ENCODE measurements at places on chromosomes 1 and 21.

DNA sequence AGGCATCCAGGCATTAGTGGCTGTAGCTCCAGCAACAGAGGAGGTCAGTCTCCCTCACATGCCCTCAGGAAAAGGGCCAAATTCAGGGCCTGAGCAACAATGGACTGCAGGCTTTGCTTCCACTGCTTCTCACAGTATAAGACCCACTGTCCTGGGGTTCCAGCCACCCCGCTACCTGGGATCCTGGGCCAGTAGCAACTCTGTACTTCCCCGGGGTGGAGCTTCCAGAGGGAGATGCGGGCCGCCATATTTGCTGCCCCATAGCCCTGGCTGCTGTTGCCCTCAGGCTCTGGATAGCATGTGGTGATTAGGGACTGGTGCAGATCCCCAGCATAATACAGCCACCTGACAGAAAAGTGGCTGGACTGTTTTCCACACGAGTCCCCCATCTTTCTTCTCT lies 201.1 kb upstream of the POGK start:
- no peak for DNase-seq

DNA sequence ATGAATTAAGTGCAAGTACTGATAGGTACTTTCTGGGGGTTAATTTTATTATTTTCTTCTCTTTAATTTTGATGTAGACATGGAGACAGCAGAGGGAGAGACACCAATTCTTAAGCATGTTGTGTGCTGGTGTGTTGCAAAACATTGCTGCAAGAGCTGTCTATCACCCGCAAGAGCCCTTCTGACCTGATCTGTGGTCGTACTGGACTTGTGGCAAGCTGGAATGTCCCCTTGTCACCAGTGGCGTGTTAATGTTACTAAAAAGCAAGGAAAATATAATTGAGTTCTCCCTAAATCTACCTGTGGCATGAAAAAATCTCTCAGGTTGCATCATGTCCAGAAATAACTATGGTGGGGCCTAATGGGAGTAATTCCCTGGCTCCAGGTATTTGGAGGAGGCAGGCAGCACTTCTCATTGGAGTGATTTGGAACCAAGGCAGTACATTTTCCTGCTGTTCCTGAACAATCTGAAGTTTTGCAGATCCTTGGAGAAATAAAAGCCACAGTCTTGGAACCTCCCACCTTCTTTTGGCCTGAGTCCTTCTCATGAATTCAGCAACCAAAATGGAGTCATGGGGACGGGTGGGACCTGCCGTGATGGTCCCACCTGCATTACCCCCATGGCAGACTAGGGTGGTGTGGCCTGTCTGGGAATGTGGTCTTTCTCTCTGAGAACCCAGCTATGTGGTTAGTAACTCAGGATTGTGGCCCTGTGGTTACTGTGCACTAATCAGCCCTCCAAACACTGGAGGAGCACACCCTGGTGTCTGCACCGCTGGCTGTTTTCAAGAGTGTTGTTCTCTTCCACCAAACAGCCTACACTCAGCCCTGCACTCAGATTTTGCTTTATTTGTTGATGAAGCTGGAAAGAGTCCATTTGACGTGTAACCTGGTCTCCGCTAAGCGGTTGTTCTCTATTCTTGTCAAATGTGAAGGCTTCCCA lies 57.4 kb downstream of the GALNT2 start:
- DNase-seq, result no peak

DNA sequence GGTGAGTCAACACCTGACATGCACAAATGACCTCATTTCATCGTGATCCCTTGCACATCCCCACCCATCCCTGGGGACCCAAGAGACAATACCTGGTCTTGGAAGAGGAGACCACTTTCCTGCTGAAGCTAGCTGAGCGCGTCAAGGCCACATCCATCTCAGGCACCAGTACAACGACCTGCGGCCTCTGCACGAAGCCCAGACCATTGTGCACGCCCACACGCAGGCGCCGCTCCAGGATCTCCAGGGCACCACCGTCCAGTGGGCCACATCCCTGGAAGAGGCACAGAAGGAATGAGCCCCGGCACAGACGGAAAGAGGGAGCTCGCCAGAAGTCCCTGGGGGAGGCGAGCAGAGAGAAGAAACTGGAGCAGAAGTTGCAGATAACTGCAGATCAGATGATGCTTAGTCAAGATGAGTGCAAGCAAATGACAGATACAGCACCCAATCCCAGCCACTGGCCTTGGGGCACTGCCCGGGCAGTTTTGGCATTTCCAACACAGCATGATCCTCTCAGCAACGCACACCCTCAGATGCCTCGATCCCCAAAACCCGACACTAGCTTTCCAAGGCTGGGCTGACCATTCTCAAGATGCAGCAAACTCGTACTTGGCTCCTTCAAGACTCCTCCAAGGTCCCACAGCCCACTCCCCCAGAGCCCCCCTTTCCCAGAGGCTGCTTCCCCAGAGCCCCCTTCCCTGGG lies 44.1 kb downstream of the NPHP4 start:
- no peak for DNase-seq

DNA sequence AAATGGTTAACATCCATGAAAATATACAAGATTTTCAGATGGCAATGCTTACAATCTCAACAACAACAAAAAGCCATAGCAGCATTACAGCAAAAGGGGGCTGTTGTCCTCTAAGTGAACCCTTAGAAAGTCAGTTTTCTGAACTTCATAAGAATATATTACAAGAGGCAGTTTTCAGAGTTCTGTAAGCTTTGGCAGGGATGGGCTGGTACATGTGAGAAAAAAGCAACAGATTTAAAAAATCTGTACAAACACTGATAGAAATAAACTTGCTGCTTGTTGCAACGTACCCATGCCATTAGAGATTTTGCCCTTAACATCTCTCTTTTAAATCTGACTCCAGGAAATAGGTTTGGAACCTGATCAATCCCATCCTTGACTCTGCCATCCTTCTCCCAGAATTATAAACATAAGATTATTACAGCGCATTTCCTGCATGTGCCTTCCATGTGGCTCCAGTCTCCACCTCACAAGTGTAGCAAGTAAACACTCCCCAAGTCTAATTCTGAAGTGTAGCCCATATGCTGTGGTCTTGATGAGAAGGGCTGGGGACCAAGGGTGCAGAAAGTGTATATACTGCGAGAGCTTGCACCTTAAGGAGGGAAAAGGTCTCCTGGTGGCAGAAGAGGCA lies 101.4 kb upstream of the TSPAN2 start:
- DNase-seq, result no peak

- no peak for DNase-seq
These were observed 12.2 kb downstream of the FCRLB start for GRCh38 chr1:161733526-161733925.

GRCh38 chr1:206556047-206556749 lies 48.9 kb downstream of the RASSF5 start:
- DNase-seq, result no peak

DNA sequence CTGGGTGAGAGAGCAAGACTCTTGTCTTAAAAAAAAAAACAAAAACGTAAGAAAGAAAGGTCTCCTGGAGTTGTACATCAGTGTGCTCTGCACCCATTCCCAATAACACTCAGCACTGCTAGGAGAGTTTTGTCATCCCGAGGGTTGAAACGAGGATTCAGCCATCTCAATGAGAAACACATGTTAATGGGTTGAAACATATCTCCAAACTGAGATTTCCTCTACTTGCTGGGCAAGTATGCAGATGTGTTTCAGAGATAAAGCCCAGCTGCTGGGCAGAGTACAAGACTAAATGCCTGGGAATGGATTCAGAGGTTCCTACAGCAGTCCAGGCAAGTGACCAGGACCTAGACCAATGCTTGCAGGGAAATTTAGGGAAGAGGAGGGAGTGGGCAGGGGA lies 2.6 kb upstream of the MFN2 start:
- DNase-seq, result no peak

DNA sequence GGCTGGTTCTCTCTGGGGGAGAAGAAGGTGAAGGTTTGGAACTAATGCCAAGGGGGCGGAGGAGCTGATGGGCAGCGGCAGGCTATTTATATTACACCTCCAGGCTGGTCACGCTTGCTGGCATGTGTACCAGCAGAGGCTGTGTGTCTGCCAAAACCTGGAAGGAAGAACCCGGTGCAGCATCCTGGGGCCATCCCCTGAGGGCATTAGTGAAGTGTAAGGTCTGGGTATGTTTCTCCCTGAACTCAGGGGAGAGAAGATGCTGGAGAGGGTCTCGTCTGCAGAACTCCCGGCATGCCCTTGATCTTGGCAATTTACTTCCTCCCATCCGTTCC lies 5.3 kb downstream of the DISP3 start:
- DNase-seq, result no peak

GRCh38 chr1:211236633-211237320 lies 22.4 kb upstream of the RCOR3 start:
- no peak for DNase-seq

- DNase-seq, result no peak
These were observed 302.0 kb downstream of the DUSP10 start for GRCh38 chr1:221439747-221440501.

GRCh38 chr1:200794506-200795065 lies 55.9 kb downstream of the CAMSAP2 start:
- no peak for DNase-seq

DNA sequence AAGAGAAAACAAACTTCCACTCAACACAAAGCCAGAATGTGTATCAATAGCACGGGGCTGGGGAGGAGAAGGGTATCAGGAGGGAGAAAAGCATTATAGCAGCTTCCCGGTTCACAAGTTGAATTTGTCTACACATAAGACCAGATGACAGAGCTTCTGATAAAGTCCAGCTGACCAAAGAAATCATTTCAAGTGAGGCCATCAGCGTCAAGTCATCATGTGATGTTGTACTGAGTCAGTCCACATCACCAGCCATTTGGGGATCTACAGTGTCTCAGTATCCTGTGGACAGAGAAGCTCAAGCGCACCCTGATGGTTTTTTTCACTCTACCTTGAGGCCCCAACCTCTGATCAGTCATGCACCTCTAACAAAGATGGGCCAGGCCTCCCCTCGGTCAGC lies 33.0 kb downstream of the SETD4 start:
- no peak for DNase-seq

GRCh38 chr1:196114193-196114592 lies 494.0 kb downstream of the KCNT2 start:
- DNase-seq, result no peak

DNA sequence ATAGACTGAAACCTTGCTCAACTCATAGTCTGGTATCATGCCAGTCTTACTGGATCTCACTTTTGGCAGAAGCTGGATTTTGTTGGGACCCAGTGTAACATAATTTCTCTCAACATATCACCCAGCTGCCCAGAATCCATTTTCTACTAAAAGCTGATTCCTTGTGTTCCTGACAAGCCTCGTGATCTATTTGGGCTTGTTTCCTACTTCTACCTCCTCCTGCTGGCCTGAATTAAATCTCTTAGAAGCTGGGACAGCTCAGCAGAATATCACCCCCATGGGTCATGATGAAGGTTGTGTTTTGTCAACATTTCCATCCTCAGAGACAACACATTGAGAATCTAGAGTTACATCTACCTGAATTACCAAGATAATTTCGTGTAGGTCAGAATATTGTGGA lies 7.7 kb downstream of the GOLT1A start:
- DNase-seq, result no peak

DNA sequence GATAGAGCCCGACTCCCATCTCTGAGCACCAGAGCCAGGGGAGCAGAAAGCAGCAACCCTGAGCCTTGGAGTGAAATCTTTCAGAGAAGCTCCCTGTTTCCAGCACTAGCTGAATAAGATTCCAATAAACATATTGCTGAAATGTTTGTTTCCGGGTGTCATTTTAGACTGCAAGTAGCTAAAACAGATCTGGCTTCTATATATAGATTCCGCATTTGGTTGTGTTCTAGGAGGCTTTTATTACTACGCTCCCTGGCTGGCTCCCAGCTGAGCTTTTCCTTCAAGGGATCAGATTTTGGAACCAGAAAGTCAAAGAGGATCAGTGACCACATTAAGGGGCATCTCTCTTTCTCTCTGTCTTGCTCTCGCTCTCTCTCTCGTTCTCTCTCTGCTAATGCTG lies 88.2 kb downstream of the PAPPA2 start:
- no peak for DNase-seq

- no peak for DNase-seq
These were observed 7.6 kb upstream of the LBR start for GRCh38 chr1:225435487-225435886.

DNA sequence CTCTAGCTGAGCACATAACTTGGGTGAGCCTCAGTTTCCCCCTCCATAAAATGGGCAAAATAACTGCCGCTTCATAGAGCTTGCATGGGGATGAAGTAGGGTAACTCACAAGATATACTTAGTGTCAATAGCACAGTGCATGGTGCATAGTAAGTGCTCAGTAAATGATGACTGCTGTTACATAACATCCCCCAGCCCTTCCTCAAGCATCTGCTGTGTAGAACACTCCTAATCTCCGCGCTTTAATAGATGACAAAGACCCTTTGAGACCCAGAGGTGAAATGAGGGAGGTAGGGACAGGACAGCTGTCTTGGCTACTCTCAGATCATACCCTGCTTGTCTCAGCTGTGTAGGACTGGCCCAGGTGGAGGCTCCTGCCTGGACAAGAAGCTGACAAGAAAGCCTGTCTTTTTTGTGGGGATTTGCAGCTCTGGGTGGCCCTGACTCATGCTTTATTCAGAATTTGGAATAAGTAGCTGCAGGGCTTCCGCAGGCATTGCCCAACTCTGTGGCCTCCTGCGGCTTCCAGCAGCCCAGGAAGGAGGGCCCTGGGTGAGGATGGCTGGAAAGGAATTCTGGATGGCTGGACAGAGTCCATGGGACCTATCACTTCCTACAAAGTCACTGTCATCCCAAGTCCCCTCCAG lies 20.7 kb upstream of the PADI4 start:
- DNase-seq, result no peak

DNA sequence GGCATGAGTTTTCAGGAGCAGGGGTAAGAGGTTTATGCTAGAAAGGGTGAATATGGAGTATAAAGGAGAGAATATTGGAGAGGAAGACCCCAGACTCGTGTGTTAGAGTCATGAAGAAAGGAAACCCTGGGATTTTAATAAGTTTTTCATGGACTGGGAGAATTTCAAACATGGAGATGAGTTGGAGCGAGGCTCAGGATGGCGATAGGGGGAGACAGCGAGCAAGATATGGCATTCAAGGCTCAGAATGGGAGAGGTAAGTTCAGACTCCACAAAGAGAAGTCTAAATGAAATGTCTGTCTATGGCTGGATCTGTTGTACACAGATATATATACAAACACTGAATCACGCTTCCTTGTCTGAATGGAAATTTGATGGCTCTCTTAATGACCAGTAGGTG lies 92.5 kb downstream of the LRRC40 start:
- no peak for DNase-seq

DNA sequence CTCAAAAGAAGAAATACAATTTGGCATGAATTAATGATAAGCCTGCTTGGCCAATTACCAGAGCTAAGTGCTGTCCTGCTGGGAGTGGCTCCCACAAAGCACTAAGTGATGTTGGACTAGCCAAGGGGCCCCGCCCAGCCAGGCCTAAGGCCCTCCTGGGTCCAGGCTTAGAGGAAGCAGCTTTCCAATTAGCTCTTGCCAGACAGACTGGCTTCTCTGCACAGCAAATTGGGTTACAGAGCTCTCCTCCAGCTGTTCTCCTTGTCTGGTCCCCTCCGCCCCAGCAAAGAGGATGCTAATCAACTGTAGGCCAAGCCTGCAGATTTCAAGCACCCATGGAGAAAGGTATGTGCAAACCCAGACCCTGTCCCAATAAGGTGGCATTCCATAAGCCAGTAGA lies 151.9 kb downstream of the DMRTA2 start:
- DNase-seq, result no peak

All from activated naive CD4-positive, alpha-beta T cell (primary cell).